ENCODE measurements at places on chromosomes 2 and 18. TPM values are rescaled to one million over a fixed set of nuclear protein-coding genes. Genes with fewer than 3 reads are reported as not detected.
A peak's percentile ranks its signal among the peaks of the same experiment; 100 is the strongest.

GRCh38 chr2:30106543-30106942, 40.3 kb upstream of the YPEL5 start:
- no peak overlapping the region for H3K27ac ChIP-seq
- H3K4me1 ChIP-seq: peaks cover 3% of the 10 kb centered on the region
- no peaks in the 10 kb centered on the region for H3K36me3 ChIP-seq
- peak; percentile 47 for DNase-seq
- no peaks in the 10 kb centered on the region for H3K27me3 ChIP-seq
- H3K4me3 ChIP-seq: no peak overlapping the region

DNA sequence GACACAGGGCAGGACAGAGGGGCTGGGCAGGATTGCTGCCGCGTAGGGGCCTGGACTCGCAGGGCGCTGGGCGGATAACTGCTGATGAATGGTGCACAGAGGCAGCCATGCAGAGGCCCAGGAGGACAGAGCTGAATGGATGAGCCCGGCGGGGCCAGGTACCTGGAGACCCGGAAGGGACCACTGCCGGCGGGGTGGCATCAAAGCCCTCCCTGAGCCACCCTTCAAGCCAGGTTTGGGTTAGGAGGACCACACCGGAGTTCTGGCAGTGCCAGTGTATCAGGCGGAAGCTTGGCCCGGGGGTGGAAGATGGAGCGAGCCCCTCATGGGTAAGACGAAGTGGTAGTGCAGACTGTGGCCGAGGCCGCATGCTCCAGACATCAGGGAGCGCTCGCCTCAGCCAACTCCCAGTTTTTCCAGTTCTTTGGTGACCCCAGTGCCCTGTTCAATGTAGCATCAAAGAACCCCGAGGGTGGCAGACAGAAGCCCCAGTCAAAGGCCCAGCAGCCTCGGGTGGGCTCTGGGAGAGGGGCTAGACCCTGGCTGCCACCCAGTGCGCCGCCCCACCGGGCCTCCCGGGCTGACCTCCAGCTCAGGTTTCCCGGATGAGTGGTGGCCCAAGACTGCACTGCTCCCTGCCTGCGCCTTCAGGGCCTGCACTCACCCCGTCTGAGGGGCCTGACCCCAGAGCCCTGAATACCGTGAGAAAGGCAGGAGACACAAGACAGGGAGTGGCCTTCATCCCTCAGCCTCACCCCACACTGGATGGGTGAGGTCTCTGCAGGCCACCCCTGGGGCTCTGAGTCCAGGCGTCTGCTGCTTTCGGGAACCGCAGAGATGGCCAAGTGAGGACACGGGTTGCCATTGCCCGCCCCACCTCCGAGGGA, 50.9 kb downstream of the ACAA2 start:
- H3K36me3 ChIP-seq: no peaks in the 10 kb centered on the region
- H3K27me3 ChIP-seq: no peaks in the 10 kb centered on the region
- peaks cover 5% of the 10 kb centered on the region for H3K4me1 ChIP-seq

- no peaks in the 10 kb centered on the region for H3K27me3 ChIP-seq
- H3K4me1 ChIP-seq: no peaks in the 10 kb centered on the region
- H3K36me3 ChIP-seq: no peaks in the 10 kb centered on the region
- no peak for DNase-seq
- H3K4me3 ChIP-seq: no peak overlapping the region
Measured at GRCh38 chr2:143420313-143420712, 291.1 kb downstream of the ARHGAP15 start.

DNA sequence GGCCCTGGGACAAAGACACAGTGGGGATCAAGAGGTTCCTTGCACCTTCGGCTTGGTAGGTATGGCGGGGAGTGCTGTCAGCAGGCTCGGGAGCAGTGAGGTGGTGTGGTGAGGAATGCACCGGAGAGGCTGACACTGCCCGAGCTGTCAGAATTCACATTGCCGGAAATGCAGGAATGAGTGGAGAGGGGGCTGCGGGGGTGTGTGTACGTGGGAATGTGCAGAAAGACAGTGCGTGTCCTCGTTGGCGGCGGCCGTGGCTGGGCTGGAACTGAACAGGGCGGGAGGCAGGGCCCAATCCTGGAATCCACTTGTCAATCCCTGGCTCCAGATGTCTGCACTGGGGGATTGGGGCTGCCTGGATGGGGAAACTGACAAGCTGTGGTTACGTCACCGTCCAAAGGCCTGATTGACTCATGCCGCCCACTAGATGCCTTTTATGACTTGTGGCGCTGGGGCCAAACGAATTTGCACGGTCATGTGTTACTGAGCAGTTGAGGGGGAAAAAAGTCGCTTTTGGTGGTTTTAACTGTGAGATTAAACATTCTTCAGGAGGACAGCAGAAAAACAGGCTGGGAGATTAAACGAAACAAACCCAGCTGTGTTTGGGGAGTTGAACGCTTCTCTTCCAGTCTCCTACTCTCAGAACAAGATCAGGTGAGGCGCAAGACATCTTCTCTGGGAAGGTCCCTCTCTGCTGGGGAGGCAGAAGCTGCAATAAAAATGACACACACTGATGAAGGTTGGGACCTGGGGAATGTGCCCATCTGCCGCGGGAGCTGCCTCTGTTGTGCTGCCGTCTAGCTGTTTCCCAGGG, 189.4 kb upstream of the GLI2 start:
- H3K4me1 ChIP-seq: peaks cover 22% of the 10 kb centered on the region
- DNase-seq: peak; percentile 99

DNA sequence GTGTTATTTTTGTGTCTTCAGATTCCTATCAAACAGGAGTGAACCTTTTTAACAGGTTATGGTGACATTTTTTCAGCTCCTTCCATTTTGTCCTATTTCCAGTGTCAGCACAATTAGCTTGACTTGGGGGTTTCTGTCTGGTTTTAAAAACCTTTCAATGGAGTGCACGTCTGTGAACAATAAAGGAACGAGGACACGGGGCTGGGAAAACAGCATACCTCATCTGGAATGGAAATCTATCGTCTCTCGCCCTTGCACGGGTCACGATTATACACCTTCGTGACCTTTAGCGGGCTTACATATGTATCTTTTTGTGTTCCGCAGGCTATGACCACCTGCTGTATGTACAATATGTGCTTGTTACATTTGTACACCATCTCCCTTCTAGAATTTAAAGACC, 2.3 kb upstream of the ZNF532 start:
- H3K4me3 ChIP-seq: no peak overlapping the region
- peak overlapping the region; percentile 65 for H3K27ac ChIP-seq
- peaks cover 5% of the 10 kb centered on the region for H3K36me3 ChIP-seq

DNA sequence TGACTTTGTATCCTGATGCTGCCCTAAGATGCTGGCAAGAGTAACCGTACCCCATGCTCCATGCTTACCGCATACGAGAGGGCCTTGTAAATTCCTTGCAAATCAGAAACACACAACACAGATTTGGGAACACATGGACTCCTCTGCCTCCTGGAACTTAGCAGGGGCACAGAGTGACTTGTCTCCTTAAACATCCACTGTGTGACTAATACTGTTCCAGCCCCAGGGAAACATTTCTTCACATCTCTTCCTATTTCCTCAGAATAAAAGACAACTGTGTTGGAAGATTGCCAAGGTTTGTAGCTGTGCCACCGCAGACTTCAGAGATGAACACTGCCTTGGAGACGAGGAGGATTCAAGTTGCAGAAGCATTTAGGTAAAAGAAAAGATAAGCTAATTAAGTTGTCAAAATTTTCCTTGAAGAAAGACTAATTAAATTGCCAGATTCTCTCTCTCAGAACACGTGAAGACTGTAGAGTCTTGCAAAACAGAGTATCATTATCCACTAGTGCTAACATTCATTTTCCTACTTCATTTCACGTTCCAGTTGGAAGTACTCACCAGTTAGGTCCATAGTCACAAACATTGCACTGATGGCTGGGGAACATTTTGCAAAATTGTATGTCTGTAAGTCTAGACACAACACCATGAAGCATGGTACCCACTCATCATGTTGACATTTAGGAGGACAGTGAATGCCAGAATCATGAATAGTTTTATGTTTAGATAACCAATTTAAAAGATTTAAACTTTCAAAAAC, 188.8 kb downstream of the TSN start:
- no peaks in the 10 kb centered on the region for H3K27me3 ChIP-seq
- no peak overlapping the region for H3K4me3 ChIP-seq
- H3K27ac ChIP-seq: no peak overlapping the region
- H3K4me1 ChIP-seq: no peaks in the 10 kb centered on the region
- DNase-seq: peak; percentile 56

- H3K36me3 ChIP-seq: no peaks in the 10 kb centered on the region
- H3K27ac ChIP-seq: no peak overlapping the region
- H3K4me1 ChIP-seq: peaks cover 2% of the 10 kb centered on the region
- DNase-seq: peak; percentile 20
- peaks cover 55% of the 10 kb centered on the region for H3K27me3 ChIP-seq
Measured at GRCh38 chr2:108916796-108917421, 72.1 kb downstream of the EDAR start.

DNA sequence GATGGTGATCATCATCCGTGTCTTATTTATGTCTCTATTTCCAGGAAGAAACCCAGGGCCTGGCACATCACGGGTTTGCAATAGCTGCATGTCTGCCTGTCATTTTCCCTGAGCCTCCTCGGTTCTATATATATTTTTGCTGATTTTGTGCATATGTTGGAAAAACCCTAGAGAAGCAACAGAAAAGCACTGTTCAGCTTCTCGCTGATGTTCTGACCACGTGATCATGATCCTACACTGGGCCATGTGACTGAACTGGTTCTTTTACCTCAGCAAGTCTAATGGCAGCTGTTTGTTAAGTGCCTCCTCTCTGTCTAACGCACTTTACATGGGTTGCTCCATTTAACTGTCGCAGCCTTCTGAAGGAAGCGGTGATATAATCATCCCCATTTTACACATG, 71.3 kb downstream of the CMPK2 start:
- H3K27me3 ChIP-seq: no peaks in the 10 kb centered on the region
- H3K4me1 ChIP-seq: no peaks in the 10 kb centered on the region
- no peaks in the 10 kb centered on the region for H3K36me3 ChIP-seq
- no peak overlapping the region for H3K27ac ChIP-seq

- no peaks in the 10 kb centered on the region for H3K36me3 ChIP-seq
- H3K27ac ChIP-seq: no peak overlapping the region
- no peaks in the 10 kb centered on the region for H3K27me3 ChIP-seq
- no peak for DNase-seq
- no peaks in the 10 kb centered on the region for H3K4me1 ChIP-seq
Measured at GRCh38 chr18:4641771-4642368, 186.8 kb upstream of the DLGAP1 start.

GRCh38 chr2:74502147-74502719, 2.8 kb upstream of the LBX2 start:
- H3K4me1 ChIP-seq: peaks cover 23% of the 10 kb centered on the region
- no peak for DNase-seq
- no peak overlapping the region for H3K27ac ChIP-seq
- H3K27me3 ChIP-seq: peaks cover 38% of the 10 kb centered on the region
- H3K4me3 ChIP-seq: peak overlapping the region; percentile 43

VWA3B gene
- polyA plus RNA-seq: not detected

DNA sequence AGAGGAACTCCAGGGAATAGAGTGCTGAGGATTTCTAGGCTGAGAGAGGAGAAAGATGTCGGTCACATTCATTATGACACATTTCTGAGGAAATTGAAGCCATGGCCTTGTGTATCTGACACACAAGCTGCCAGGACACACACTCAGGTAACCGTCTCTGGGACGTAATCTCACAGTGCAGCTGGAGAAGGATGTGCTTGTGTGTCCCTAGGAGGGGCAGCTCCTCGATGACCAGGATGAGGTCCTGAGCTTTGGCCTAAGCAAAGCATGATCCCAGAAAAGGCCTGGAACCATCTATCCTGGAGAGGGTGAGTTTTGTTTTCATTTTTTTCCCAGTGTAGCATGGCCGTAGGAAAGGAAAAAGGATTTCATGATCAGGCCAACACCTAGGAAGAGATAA, 102.2 kb downstream of the CAPN13 start:
- no peak overlapping the region for H3K4me3 ChIP-seq
- peaks cover 3% of the 10 kb centered on the region for H3K4me1 ChIP-seq
- DNase-seq: no peak
- H3K27ac ChIP-seq: no peak overlapping the region

- H3K4me3 ChIP-seq: no peak overlapping the region
- H3K27ac ChIP-seq: no peak overlapping the region
- DNase-seq: no peak
- H3K27me3 ChIP-seq: no peaks in the 10 kb centered on the region
- no peaks in the 10 kb centered on the region for H3K4me1 ChIP-seq
Measured at GRCh38 chr18:78611869-78612268, 367.7 kb upstream of the SALL3 start.

SLC9A4 gene
- polyA plus RNA-seq: not detected

YWHAQ gene
- polyA plus RNA-seq: 217 TPM

KDM3A gene
- polyA plus RNA-seq: 24.8 TPM

SLC14A1 gene
- polyA plus RNA-seq: 18.3 TPM

EFR3B gene
- 0.36 TPM for polyA plus RNA-seq

ZBTB7C gene
- polyA plus RNA-seq: not detected

GRCh38 chr18:23194997-23195957, 60.0 kb downstream of the CABLES1 start:
- no peaks in the 10 kb centered on the region for H3K27me3 ChIP-seq
- DNase-seq: no peak
- peaks cover 30% of the 10 kb centered on the region for H3K4me1 ChIP-seq
- no peak overlapping the region for H3K27ac ChIP-seq
- H3K4me3 ChIP-seq: no peak overlapping the region
- peaks cover 30% of the 10 kb centered on the region for H3K36me3 ChIP-seq

DNA sequence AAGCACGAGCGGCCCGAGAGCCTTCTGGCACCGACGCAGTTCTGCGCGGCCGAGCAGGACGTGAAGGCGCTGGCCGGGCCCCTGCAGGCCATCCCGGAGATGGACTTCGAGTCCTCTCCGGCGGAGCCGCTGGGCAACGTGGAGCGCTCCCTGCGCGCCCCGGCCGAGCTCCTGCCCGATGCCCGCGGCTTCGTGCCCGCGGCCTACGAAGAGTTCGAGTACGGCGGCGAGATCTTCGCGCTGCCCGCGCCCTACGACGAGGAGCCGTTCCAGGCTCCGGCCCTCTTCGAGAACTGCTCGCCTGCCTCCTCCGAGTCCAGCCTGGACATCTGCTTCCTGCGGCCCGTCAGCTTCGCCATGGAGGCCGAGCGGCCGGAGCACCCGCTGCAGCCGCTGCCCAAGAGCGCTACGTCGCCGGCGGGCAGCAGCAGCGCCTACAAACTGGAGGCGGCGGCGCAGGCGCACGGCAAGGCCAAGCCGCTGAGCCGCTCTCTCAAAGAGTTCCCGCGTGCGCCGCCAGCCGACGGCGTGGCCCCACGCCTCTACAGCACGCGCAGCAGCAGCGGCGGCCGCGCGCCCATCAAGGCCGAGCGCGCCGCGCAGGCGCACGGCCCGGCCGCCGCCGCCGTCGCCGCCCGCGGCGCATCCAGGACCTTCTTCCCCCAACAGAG, 70.4 kb downstream of the ARHGEF33 start:
- peak overlapping the region; percentile 73 for H3K4me3 ChIP-seq
- DNase-seq: peak; percentile 85
- H3K36me3 ChIP-seq: no peaks in the 10 kb centered on the region
- H3K27me3 ChIP-seq: peaks cover 11% of the 10 kb centered on the region
- no peaks in the 10 kb centered on the region for H3K4me1 ChIP-seq
- no peak overlapping the region for H3K27ac ChIP-seq

GRCh38 chr2:227154986-227155774, 8.8 kb downstream of the COL4A4 start:
- peaks cover 2% of the 10 kb centered on the region for H3K27me3 ChIP-seq
- H3K36me3 ChIP-seq: no peaks in the 10 kb centered on the region
- no peak overlapping the region for H3K27ac ChIP-seq
- no peaks in the 10 kb centered on the region for H3K4me1 ChIP-seq
- no peak overlapping the region for H3K4me3 ChIP-seq

STAT1 gene
- polyA plus RNA-seq: 42.6 TPM

Data from IMR-90 (cell line).